ENCODE measurements at places on chromosomes 11 and 22.

DNA sequence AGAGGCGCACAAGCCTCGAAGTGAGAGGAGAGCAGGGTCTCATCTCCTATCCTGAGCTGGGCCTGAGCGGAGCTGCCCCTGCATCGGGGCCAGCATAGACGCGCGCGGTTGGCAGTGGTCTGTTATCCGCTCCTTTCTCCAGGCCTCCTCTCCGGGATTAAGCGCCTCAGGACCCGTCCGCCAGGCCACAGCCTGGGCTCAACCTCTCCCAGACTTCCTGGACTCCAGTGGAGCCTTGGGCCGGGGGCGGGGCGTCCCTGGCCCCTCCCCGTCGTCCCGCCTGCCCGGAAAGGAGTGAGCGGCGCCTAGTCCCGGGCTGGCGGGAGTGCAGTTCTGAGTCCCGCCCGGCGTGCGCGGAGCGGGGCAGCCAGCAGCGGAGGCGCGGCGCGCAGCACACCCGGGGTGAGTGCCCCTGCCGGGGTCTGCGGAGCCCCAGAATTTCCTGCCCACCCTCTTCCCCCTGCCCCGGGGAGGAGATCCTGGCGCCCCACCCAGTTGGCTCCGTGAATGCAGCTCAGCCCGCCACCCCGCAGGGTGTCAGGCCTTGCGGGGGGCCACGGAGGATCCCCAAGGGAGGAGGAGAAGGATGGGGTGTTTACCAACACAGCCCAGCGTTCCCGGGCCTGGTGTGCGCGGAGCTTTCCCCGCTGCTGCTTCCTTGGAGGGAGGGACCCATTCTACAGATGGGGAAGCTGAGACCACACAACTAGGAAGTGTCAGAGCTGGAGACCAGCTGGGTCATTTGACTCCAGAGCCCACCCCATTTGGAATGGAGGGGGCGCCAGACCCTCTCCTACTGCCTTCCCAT is at the start of gene TCIRG1:
Gene TCIRG1 (plus strand): TSS at position 308 of the 808 bp plus-strand sequence. CDS start 2,247 bp downstream, outside the sequence.
- DNase-seq, result no peak

- no peak for DNase-seq
Observed at GRCh38 chr11:17015627-17016126, 1.5 kb upstream of the PLEKHA7 start.

DNA sequence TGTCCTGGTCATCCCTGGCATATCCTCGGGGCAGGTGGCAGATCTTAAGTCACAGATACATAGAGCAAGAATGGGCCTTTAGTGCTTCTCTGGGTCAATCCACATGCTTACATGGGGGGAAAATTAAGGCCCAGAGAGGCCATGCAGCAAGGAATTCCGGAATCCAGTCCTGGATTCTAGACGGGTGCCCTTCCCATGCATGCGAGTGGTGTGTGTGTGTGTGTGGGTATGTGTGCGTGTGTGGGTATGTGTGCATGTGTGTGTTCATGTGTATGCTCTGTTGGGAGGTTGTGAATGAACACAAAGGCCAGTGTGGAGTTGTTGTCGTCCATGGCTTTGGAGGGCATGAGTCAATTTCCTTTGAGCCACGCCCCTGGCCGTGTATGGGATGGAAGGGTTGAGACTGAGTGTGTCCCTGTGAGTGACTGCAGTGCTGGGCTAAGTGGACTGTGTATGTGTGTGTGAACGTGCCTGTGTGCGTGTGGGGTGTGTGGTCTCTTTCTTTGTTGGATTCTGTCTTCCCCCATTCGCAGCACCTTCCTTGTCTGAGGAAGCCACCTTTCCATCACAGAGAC is 33.4 kb upstream of the EIF3D start:
- no peak for DNase-seq

- DNase-seq, result no peak
Observed at GRCh38 chr11:1229471-1230120, 6.7 kb downstream of the MUC5B start.

GRCh38 chr11:66059966-66060680 is 8.0 kb downstream of the SF3B2 start:
- DNase-seq, result no peak

- DNase-seq, result no peak
Observed at GRCh38 chr11:66333220-66333877, 2.9 kb downstream of the RIN1 start.

GRCh38 chr22:36510966-36511881 is 4.4 kb upstream of the FOXRED2 start:
- peak; percentile 71 for DNase-seq

- no peak for DNase-seq
Observed at GRCh38 chr11:101705972-101706371, 122.2 kb upstream of the TRPC6 start.

GRCh38 chr11:116545912-116546311 is 226.9 kb downstream of the BUD13 start:
- DNase-seq, result no peak

- DNase-seq, result peak; percentile 36
Observed at GRCh38 chr11:69912911-69913451, 93.8 kb upstream of the FGF3 start.

DNA sequence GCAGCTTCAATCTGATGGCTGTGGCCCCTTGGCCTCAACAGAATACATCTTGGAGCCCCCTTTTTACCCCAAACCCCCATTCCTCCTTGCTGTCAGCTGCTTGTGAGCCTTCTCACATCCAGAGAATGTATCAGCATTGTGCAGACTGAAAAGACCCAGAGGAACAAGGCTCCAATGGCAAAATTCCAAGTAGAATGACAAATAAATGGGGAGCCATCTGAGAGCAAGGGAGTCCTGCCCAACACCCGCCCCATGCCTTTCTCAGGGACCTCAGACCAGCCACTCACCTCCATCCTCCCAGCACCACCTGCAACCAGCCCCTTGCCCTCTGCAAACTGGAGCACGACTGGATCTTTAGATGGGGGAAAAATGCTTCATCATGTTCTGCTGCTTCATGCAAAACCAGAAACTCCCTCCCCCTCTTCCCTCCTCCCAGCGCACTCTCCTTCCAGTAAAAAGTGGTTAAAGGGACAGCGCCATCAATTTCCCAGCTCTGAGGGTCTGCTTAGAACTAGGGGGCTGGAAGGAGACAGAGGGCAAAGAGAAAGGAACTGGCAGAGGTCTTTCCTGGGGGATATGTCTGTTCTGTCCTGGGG is 2.2 kb upstream of the NEFH start:
- no peak for DNase-seq

- no peak for DNase-seq
Observed at GRCh38 chr22:33920197-33920540, at the start of gene LARGE1. Gene LARGE1, minus strand, starts transcription at chr22:33920476.

DNA sequence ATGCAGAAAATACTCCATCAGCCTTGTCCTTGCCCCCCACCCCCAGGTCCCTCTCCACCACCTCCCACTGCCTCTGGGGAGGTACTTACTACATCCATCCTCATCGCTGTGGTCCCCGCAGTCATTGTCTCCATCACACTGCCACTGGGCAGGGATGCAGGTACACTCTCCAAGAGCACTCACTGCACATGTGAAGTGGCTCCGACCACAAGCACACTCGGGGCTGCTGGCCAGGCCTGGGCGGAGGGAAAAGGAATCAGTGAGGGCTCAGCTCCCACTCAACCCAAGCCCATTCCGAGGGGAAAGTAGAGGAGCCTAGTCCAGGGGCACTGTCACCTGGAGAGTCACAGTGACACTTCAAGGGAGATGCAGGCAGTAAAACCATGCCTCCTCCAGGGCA is 15.7 kb downstream of the LRP4 start:
- no peak for DNase-seq

DNA sequence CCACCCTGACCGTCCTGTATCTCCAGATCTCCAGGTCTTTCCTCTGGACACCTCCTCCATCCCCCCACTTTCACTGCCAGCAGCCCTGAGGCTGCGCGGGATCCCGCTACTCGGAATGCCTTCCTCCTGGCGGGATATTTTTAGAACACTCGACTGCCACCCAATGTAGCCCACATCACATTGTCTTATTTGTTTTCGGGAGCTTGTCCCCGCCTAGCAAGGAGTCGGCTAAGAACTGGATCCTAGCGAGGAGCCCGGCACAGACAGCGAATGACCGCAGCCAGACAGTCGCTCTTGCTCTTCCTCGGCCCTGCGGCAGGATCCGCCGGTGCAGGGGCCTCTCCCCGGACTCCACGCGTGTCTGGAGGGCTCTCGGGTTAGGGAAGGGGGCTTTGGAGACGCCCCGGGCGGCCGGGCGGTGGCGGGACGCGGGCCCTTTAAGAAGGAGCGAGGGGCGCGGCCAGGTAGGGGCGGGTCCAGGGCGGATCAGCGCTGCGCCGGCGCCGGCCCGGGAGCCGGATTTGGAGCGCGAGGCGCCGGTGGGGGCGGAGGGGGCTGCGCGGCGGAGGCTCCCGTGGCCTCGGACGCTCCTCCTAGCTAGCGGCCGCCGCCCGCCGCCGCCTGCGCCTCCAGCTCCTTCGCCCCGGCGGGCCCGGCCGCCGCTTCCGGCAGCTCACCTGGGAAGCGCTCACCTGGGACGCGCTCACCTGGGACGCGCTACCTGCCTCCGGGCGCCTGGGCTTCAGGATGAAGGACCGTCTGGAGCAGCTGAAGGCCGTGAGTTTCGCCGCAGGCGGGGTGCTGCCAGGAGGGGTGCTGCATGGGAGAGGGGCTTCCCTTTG is at the start of gene STX3:
Gene STX3 (plus strand): TSS at position 518 of the 842 bp plus-strand sequence. CDS start 230 bp downstream, at position 748.
- peak; percentile 83 for DNase-seq

GRCh38 chr11:115501893-115502589 is 2.2 kb downstream of the CADM1 start:
- no peak for DNase-seq

GRCh38 chr11:128474036-128474874 is 113.1 kb downstream of the ETS1 start:
- no peak for DNase-seq

DNA sequence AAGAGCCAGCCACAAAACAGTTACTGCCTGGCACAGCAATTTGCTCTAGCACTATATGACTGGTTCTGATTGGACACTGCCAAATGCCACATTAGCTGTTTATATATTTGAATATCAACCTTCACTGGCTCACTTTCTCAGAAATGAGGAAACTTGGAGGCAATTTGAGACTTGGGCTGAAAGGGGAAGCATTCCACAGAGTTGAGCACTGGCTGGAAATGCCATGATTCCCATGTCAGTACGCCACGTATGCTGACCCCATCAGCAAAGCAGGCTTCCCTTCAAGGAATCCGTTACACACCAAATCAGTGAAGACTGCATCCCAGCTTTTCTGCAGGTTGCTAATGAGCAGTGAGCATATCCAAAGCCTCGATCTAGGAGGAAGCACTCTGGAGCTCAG is 34.7 kb downstream of the GALNT18 start:
- peak; percentile 28 for DNase-seq

DNA sequence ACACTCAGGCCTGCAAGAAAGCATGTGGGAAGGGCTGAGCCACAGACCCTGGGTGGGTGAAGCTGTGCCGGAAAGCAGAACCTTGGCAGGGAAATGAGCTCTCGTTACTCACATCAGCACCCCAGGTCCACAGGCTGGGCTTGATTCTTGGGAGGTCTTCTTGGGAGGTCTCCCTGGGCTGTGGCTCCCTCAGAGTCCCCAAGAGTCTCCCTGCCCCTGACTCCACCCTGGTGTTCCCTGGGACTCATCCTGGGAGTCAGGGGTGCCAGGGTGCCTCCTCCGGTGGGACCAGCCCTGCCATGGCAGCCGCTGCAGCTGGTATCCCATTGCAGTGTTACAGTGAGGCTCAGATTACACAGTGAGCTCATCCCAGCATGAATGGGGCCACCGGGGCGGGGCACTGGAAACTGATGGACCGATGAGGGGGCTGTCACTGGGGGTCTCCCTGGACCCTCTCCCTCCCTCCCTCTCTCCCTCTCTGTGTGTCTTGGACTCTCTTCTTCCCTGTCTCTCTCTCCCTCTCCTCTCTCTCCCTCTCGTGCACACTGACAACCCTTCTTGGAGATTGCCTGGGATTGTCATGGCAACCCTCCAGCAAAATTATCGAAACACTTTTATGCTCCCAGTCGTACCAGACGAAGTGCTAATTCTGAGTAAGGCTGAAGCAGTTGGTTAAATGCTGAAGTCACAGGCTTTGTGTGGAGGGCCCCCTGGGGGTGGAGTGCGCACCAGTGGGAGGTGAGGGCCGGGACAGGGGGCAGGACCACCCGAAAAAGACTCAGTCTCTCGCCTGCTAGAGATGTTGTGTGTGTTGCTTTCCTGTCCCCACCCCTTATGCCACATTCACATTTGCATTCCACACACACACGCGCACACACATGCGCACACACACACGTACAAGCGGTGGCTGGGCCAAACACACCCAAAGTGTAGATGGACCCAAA is 8.6 kb upstream of the C11orf96 start:
- DNase-seq, result peak; percentile 24

- DNase-seq, result no peak
Observed at GRCh38 chr11:68664141-68664540, 20.2 kb upstream of the GAL start.

GRCh38 chr11:134410766-134411165 is 1.3 kb downstream of the B3GAT1 start:
- DNase-seq, result no peak

DNA sequence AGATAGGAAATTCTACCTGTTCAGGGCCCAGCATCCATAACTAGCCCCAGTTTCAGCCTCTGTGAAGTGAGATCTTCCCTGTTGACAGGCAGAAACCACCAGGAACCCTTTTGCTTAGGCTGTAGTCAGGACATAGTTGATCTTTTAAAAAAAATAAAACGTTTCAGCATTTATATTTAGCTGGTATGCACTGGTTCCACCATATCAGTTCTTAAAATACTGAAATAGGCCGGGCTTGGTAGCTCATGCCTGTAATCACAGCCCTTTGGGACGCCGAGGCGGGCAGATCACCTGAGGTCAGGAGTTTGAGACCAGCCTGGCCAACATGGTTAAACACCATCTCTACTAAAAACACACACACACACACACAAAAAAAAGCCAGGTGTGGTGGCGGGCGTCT is 35.3 kb downstream of the GALNT18 start:
- DNase-seq, result no peak

DNA sequence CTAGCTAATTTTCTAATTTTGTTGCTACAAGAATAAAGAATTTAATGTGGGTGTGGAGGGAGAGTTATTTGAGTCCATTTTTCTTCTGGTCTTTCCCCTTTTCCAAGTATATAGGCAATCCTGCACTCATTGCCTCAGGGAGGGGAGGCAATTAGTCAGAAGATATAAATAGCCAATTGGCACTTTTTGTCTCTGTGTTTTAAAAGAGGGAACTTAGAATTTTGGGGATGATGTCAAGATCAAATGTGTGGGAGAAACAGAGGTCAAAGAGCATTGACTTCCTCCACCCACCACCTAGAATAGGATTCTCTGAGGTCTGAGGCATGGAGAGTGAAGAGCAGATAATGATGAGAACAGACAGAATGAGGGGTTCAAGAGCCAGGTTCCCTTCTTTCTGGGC is 120.3 kb upstream of the ZC3H12C start:
- peak; percentile 35 for DNase-seq

GRCh38 chr11:12585861-12586260 is 88.4 kb upstream of the TEAD1 start:
- no peak for DNase-seq
